Hair follicular keratinocyte (primary cell): ENCODE measurements at places on chromosomes 7 and 10. TPM values are rescaled to one million over a fixed set of nuclear protein-coding genes. Genes with fewer than 3 reads are reported as not detected.

The NAT16 gene
- total RNA-seq: not detected in 2 replicates

The FAM24B gene
- 2.3 and 4.1 TPM in 2 replicates for total RNA-seq

The SGCE gene
- 31.5 and 39.0 TPM in 2 replicates for total RNA-seq

The NME8 gene
- not detected in 2 replicates for total RNA-seq

The NPFFR1 gene
- total RNA-seq: not detected in 2 replicates

The PTPN20 gene
- 3.8 and 6.2 TPM in 2 replicates for total RNA-seq

The EPO gene
- total RNA-seq: not detected in 2 replicates

The SEMA3C gene
- 111 and 250 TPM in 2 replicates for total RNA-seq

The CYP2E1 gene
- not detected in 2 replicates for total RNA-seq

The PVRIG gene
- not detected in 2 replicates for total RNA-seq

The EIF5AL1 gene
- 0.31 and 0.84 TPM in 2 replicates for total RNA-seq

The HOXA2 gene
- 0.61 and 1.8 TPM in 2 replicates for total RNA-seq

The MEOX2 gene
- not detected in 2 replicates for total RNA-seq

The SLIT1 gene
- total RNA-seq: not detected in 2 replicates

The SPAM1 gene
- not detected in 2 replicates for total RNA-seq

The STK31 gene
- total RNA-seq: not detected in 2 replicates

The PBLD gene
- total RNA-seq: 1.4 and 2.2 TPM in 2 replicates

The MRC1 gene
- total RNA-seq: not detected in 2 replicates

The ABCA13 gene
- total RNA-seq: 0.46 and 0.62 TPM in 2 replicates

The PGAM2 gene
- total RNA-seq: not detected in 2 replicates

The PDSS1 gene
- total RNA-seq: 10.7 and 16.3 TPM in 2 replicates

The CABCOCO1 gene
- not detected in 2 replicates for total RNA-seq

The KAZALD1 gene
- 0.15 and 0.23 TPM in 2 replicates for total RNA-seq

The FGF8 gene
- total RNA-seq: not detected in 2 replicates

The LIPJ gene
- total RNA-seq: not detected in 2 replicates

The CCDC172 gene
- not detected in 2 replicates for total RNA-seq

The AKR1C4 gene
- not detected in 2 replicates for total RNA-seq

The LEP gene
- total RNA-seq: 0.04 and 0.23 TPM in 2 replicates

The CCDC136 gene
- 0.11 and 0.39 TPM in 2 replicates for total RNA-seq
